ENCODE measurements at places on chromosomes 1 and 21. TPM values are rescaled to one million over a fixed set of nuclear protein-coding genes. Genes with fewer than 3 reads are reported as not detected.

The MEX3A gene
- total RNA-seq = 1.2 TPM

The C1orf141 gene
- not detected for total RNA-seq

The FCGR3A gene
- not detected for total RNA-seq

The PDZK1IP1 gene
- 0.26 TPM for total RNA-seq

The TAL1 gene
- 0.91 TPM for total RNA-seq

The LCE1F gene
- not detected for total RNA-seq

The PCBP3 gene
- total RNA-seq = 2.5 TPM

The KLHL21 gene
- total RNA-seq = 44.4 TPM

The KRTAP11-1 gene
- total RNA-seq = not detected

The BRINP3 gene
- total RNA-seq = not detected

The DNASE2B gene
- total RNA-seq = not detected

The VTCN1 gene
- not detected for total RNA-seq

The IL20 gene
- total RNA-seq = not detected

The CFHR4 gene
- not detected for total RNA-seq

The CD1B gene
- total RNA-seq = not detected

The GJA8 gene
- not detected for total RNA-seq

The CNST gene
- total RNA-seq = 27.5 TPM

The FCGR2B gene
- not detected for total RNA-seq

The LYPD8 gene
- total RNA-seq = not detected

The KCNK2 gene
- 16.3 TPM for total RNA-seq

The PIK3C2B gene
- total RNA-seq = 4.7 TPM

The ARPC5 gene
- total RNA-seq = 324 TPM

The GABRD gene
- not detected for total RNA-seq

The OLFM3 gene
- total RNA-seq = not detected

The RABGAP1L gene
- total RNA-seq = 32.4 TPM

The S100A16 gene
- total RNA-seq = 247 TPM

The PRAMEF25 gene
- total RNA-seq = not detected

The INSRR gene
- under 0.01 TPM for total RNA-seq

The ACOT11 gene
- 3.6 TPM for total RNA-seq

The ACTRT2 gene
- not detected for total RNA-seq

The SPRR2E gene
- not detected for total RNA-seq

The OR2T33 gene
- not detected for total RNA-seq

The REN gene
- not detected for total RNA-seq

The RGSL1 gene
- not detected for total RNA-seq

The PANK4 gene
- 22.0 TPM for total RNA-seq

The KRTAP19-1 gene
- not detected for total RNA-seq

The SERPINC1 gene
- 0.07 TPM for total RNA-seq

The BEND5 gene
- total RNA-seq = 0.59 TPM

The FAM72C gene
- 0.46 TPM for total RNA-seq

The TTC34 gene
- total RNA-seq = 0.33 TPM

The LDLRAD2 gene
- 0.13 TPM for total RNA-seq

The CELA3B gene
- not detected for total RNA-seq

The TNFRSF25 gene
- 5.0 TPM for total RNA-seq

All from smooth muscle cell of the pulmonary artery (primary cell).